GM23248 (cell line): ENCODE measurements at places on chromosomes 6 and 20.
A peak's percentile ranks its signal among the peaks of the same experiment; 100 is the strongest.

- DNase-seq = no peak
Measured at GRCh38 chr20:5136096-5136495, 9.3 kb downstream of the CDS2 start.

DNA sequence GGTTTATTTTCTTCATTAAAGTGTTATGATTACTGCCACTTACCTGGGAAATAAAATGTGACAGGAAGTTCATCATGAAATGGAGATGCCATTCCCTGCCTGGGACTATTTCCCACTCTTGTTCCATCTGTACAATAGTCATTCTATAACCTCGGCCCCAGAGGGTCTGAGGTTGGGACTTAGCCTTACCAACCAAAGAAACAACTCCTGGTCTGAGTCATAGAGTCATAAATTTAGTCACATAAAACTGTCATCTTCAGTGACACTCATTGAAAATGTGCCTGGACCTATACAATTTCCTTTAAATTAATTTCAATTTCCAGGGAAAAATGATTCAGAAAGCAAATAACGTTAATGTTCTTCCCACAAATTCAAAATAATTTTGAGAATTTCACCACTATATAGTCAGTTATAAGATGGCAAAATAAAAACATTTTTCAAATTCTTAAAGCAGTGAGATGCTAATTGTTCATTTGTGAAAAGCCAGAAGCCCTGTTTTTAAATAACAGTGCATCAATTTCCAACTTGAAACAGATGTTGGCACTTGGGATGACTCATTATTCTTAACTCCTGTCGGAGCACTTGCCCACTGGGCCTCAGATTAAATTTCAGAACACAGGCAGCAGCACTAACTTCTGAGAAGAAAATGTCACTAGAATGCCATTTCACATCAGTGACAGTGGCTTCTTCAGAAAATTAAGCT is 201.2 kb upstream of the SMLR1 start:
- peak; percentile 85 for DNase-seq

- DNase-seq = peak; percentile 39
Measured at GRCh38 chr6:159934181-159934580, 34.7 kb upstream of the IGF2R start.

- no peak for DNase-seq
Measured at GRCh38 chr6:146590492-146590891, 8.3 kb upstream of the ADGB start.

DNA sequence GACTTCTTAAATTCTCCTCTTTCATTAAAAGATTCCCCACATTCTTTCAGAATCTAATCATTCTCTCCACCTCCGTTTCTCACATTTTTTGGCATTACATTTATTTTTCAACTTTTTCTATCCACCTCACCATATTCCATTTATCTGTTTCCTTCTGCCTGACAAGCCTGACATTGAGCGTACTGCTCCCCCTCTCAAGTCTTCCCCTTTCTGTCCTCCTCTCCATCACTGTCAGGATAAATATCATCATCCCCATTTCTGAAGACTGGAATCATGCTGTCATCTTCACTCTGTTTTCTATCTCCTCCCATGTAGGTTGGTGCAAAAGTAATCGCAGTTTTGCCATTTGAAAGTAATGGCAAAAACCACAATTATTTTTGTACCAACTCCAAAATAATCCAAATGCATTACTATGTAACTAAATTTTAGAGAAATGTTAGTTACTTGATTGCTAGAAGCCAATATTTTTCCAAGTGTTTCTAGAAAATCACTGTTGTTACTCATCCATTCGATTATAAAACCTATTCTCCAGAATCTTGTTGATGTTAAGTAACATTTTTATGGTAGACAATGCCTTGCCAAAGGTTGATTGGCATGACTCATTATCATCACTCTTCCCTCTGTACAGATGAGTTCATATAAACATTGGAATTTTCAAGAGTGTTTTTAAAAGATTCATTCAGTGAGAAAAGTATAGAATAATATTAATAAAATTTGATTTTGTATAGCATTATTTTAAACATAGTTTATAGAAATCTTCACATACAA is 292.3 kb upstream of the RNF217 start:
- DNase-seq = peak; percentile 2

- DNase-seq = peak; percentile 47
Measured at GRCh38 chr6:46329568-46329967, 158.8 kb upstream of the ENPP5 start.

DNA sequence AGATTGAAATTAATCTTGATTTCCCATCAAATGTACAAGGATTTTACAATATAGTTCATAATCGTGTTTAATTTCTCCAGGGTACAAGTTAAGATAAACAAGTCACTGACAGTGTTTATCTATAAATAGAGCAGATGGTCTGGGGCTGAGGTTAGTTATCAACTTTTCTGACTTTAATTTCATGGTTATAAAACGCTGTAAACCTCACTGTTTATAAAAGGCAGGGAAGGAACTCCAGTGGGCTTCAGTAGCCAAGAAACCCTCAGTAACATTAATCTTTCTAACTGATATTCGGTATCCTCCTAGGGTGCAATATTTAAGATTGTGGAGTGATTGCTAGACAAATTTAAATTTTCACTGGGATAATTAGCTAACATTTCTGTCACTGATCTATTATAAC is 68.6 kb downstream of the GFRAL start:
- DNase-seq = no peak

DNA sequence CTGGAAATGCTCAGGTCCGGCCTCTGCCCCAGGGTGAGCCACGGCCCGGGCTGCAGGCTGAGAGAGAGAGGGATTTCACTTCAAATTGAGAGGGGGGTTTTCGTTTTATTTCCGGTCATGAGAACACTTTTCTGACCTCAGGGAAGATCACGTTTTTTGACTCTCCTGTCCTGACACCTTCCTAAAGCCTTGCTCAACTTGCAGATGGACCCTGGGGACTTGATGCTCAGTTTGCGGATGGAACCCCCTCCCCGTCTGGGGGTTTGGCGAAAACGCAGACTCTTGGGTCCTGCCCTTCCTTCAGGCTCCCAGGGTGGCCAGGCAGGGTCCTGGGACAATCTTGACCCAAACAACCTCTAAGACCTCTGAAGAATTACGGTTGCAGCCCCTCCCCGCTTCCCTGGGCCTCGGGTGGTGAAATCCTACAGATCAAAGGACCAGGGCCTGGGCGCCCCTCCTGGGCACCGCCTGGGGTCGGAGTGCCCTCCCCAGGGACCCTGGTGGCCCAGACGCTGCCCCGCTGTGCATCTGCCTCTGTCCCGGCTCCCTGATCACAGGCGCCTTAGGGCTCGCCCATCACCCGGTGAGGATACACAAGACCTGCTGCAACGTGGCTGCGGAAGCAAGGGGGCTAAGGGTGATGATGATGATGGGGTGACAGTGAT is 148.2 kb downstream of the ERMARD start:
- no peak for DNase-seq

DNA sequence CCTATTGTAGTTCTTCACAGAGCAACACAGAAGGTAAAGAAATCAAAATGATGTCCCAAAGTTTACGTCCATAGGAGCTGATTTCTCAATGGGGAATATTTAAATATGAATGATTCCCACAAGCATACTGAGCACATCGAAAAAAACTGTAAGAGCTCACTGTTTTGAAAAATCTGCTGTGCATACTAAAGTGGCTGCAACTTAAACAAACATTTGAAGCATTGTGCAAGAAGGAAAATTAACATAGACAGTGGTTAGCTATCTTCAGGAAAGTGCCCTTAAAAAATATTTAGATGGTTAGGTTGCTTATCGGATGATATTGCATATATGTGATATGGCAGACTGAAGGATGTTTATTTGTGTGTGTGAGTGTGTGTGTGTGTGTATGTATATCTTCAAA is 747.6 kb downstream of the RFPL4B start:
- peak; percentile 3 for DNase-seq

- peak; percentile 63 for DNase-seq
Measured at GRCh38 chr6:106746652-106747051, 117.3 kb downstream of the QRSL1 start.

- DNase-seq = no peak
Measured at GRCh38 chr6:108760126-108761050, 87.8 kb upstream of the ARMC2 start.

- peak; percentile 18 for DNase-seq
Measured at GRCh38 chr6:139891471-139891870, 517.0 kb upstream of the CITED2 start.

- DNase-seq = no peak
Measured at GRCh38 chr6:170212956-170213636, 77.8 kb downstream of the DLL1 start.

DNA sequence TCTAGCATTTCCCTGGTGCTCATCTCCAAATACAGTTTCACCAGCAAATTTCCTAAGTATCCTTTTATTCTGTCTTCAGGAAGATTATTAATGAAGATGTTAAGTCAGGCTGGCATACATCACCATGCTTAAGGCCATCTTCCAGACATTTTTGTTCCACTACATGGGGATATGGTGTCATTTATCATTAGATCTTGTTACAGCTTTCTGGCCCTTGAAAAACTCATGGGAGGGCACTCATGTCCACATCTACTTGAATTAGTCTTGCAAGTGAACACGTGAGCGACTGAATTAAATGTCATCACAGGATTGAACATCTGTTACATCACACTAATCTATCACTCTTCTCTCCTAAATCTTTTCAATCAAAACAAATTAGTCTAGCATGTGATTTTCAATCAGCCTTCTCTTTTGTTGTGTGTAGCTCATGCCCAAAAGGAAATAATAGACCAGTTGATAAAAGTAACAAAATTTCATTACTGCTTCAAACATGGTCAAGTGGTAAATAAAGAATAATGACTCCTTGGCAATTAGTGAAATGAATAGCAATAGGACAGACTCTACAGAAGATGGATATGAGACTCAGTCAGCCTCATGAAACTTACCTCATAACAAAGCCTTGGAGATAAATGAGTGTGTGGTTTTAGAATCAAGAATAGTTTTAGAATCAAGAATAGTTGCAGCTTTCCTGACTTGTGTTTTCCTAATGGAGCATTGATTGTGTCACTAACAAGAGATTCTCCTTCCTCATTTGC is 80.5 kb downstream of the MTFR2 start:
- no peak for DNase-seq

DNA sequence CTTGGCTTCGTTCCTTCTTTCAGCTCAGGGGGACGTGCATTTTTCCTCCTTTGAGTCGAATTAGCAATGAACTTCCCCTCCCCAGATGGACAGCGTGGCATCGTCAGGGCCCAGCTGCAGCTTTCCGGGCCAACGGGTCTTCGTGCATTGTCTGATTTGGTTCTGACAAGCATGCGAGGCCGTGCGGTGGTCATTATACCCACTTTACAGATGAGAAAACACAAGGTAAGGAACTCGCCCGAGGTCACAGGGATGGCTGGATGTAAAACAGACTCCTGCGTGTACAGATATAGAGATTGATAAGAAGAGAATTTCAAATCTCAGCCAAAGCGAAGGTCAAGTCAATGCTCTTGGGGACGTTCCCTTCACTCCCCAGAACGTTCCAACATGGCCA is 187.6 kb upstream of the SULF2 start:
- no peak for DNase-seq

- no peak for DNase-seq
Measured at GRCh38 chr6:38166411-38167240, 347.1 kb downstream of the ZFAND3 start.

GRCh38 chr6:66735106-66735890 is 1028.3 kb upstream of the EYS start:
- no peak for DNase-seq

DNA sequence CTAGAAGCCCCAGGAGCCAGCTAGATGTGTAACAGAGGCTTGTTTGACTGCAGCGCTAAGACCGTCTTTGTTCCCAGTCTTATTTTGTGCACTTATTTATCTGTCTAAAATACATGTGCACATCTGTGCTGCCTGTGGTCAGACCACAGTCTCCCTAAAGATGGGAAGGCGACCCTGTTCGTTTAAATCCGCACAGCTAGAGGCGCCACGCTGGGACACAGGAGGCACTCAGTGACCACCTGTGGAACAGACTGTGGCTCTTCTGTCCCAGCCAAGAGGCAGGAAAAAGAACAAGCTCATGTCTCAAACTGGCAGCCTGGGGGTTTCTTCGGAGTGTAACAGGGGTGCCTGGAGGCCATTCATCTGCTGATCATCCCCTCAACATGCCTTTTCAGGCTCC is 66.8 kb downstream of the CPNE5 start:
- DNase-seq = no peak

- DNase-seq = no peak
Measured at GRCh38 chr6:102229271-102229670, 835.8 kb downstream of the GRIK2 start.

- no peak for DNase-seq
Measured at GRCh38 chr6:5191222-5191621, 69.5 kb downstream of the LYRM4 start.

DNA sequence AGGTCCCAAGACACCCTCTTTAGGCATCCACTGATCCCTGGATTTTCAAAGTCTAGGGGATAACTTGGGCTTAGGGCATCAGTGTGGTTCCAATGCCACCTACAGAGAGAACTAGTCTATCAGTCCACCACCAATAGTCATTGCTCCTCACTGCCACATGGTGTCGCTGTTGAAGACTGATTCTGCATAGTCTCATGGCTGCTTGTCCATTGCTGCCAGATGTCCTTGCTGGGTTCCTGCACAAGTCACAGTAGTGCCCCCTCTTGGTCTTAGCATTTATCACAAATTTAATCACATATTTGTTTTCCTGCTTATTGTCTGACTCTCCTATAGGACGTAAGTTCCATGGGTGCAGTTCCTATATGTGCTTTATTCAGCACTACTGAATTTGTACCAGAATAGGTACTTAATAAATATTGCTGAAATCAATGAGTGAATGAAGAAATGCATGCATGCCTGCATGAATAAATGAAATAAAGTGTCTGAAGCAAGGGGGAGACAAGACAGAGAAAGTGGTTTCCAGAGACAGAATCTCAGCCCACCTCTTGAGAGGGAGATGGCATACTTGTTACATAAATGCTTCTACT is 45.9 kb upstream of the RALY start:
- DNase-seq = peak; percentile 28

DNA sequence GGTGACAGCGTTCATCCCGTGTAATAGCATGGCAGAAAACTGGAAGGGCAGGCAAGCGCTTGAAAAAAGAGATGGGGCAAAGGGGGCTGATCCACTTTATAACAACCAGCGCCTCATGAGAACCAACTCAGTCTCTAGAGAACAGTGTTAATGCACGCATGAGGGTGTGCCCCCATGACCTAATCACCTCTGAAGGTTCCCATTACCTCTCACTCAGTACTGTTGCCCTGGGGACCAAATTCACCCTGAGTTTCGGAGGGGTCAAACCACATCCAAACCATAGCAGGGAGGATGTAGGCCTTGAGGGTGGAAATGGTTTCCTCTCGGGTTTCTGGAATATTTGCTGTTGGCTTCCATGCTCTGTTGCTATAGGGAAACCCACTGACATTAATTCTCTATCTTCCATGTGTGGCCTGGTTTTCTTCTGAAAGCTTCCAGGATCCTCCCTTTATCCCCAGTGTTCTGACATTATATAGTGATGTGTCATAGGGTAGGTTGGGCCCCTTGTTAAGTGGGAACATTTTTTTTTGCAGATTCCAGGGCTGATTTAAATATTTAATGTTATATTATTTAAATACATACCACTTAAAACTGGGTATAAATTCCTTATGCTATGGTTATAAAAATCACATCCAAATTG is 65.2 kb downstream of the PPP1R14C start:
- peak; percentile 59 for DNase-seq

- DNase-seq = no peak
Measured at GRCh38 chr20:37413023-37413334, 67.0 kb downstream of the SRC start.
